ENCODE measurements at places on chromosomes 5 and 9.
A peak's percentile ranks its signal among the peaks of the same experiment; 100 is the strongest.

DNA sequence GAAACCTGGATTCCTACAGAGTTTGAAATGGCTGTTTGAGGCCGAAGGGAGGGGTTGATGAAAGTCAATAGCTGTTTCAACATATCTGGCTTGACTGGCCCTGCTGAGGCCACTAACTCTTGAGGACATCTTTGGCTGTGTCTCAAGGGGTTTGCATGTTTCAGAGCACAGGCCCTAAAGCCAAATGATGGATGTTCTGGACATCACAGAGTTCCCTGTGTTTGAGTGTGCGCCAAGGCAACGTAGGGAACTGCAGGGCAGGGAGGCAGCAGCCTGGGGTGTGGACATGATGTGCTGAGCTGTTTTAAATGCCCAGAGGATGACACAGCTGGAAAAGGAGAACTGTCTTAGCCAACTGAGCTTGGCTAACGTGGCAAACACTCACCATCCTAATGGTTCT, 89.6 kb downstream of the RAPGEF1 start:
- no peak for DNase-seq

GRCh38 chr5:93789173-93790067, 48.0 kb upstream of the POU5F2 start:
- DNase-seq = no peak

DNA sequence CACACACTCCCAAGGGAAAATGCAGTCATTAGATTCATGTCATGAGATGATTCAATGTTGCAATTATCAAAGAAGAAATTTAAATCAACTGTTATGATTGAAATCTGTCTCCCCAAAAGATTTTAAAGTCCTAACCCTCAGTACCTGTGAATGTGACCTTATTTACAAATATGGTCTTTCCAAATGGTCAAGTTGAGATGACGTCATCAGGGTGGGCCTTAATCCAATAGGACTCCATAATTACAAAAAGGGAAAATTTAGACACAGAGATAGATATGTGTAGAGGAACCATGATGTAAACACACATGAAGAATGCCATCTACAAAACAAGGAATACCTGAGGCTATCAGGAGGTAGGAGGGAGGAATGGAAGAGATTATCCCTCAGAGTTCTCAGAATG, 221.1 kb downstream of the ISL1 start:
- no peak for DNase-seq

- no peak for DNase-seq
Observed at GRCh38 chr5:181173027-181173419, 25.6 kb downstream of the OR2V2 start.

- DNase-seq = no peak
Observed at GRCh38 chr5:134451225-134451935, 39.7 kb upstream of the CDKN2AIPNL start.

- no peak for DNase-seq
Observed at GRCh38 chr9:106441283-106441682, 421.7 kb upstream of the ZNF462 start.

GRCh38 chr5:80318212-80318611, 1.6 kb upstream of the SPZ1 start:
- no peak for DNase-seq

DNA sequence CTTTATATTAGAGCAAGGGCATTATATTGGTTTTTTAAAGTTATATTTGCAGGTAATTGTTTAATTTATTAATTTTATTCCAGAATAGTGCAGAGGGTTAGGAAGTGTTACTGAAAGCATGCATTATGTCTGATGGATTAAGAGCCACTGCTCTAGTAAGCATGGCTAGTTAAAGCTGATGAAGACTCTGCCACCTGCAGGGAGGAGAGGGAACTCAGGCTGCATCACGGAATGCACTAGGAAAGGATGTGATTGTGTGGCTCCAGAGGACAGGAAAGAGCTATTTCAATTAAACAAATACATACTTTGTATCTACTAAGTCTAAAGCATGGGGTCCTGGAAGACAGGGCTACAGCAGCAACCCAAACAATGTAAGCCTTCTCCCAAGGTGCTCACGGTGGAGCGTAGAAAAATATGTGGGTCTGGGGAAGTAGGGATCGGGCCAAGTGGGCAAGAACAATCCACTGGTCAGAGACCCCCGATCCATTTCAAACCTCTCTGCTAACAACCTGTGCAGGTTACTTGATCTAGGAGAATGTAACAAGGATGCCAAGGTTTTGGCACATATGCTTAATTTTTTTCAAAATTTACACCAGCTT, 15.3 kb upstream of the GRXCR2 start:
- DNase-seq = no peak

DNA sequence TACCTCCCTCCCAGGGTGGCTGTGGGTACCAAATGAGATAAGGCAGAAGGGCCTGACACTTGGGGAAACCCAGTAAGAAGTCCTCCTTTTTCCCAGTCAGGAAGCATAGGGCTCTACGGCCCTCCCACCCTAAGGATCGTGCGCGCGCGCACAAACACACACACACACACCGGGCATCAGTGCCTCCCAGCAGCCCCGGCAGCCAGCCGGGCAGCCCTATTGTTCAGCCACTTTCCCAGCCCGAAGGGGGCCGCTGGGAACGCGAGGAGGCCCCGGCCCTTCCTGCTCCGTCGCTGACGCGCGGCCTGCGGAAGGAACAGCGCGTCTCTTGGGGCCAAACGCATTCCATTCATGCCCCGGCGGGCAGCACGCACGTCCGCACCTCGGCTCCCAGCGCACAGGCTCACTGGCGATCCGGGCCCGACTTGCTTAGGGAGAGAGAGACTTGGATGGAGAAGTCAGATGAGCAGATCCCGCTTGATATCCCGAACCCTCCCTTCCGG, 22.6 kb downstream of the DUSP1 start:
- peak; percentile 77 for DNase-seq

DNA sequence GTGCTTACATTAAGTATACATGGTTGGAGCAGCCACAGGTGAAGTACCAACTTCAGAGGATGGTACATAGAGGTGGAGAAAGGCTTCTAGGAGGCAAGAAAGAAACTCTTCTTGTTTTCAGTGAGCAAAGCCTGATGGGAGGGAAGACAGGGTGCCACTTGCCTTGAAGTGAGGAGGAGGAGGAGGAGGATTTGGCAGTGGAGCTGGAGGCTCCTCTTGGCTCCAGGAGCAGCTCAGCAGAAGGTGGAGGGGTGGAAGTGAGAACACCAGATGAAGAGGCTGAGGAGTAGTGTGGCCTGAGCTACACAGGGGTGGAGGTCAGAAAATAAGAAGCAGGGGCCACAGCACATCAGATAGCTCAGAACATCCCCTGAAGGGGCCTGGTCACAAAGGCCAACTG, 91.1 kb upstream of the SHISAL2B start:
- DNase-seq = no peak

GRCh38 chr9:72902268-72902667, 50.6 kb downstream of the ALDH1A1 start:
- no peak for DNase-seq

DNA sequence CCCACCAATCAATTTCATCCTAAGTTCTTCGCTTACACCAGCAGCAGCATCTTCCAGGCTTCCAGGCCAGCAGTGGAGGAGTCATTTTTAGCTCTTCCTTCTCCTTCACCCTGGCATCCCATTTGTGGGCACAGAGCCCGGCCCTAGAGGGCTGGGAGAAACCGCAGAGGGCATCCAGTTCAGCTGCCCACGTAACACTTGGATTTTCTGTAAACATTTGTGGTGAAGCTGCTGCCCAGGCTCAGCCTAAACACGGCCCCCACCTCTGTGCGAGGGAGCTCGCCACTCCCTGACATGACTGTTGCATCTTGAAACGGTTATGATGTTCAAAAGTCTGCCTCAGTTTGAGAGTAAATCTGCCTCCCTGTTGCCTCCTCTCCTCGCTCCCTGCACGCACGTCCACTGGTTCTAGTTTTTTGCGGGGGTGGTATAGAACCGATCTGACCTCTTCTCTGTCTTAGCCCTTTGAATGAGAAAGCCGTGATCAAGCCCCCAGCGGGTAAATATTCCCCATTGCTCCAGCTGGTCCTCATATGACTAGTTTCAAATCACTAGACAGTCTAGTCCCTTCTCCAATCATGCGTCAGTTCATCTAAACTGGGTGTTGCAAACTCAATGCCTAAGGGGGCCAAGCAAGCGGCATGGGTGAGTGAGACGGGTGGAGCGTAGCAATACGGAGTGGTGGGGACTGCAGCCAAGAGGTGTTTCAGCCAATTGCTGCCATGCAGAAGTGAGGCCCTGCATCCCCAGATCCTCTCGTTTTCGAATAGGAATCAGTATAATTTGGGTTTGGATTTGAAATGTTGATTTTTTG, 34.9 kb upstream of the N4BP3 start:
- no peak for DNase-seq

DNA sequence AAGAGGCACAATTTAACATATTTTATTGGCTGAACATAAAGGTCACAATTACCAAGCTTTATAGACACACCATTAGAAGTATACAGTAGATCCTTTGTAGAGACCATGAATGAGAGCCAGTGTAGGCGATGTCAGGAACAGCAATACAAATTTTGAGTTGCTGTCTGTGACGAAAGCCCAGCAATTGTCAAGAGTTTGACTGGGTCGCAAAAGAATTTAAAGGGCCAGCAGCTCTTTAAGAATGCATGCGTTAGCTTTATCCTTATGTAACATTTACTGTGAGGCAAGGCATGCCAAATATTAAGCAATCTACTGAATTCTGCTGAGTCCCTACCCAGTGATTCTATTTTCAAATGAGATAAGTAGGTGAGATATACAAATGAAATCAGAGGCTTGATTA, 236.9 kb downstream of the ARRDC3 start:
- no peak for DNase-seq

GRCh38 chr5:100731768-100732167, 171.3 kb downstream of the ST8SIA4 start:
- no peak for DNase-seq

DNA sequence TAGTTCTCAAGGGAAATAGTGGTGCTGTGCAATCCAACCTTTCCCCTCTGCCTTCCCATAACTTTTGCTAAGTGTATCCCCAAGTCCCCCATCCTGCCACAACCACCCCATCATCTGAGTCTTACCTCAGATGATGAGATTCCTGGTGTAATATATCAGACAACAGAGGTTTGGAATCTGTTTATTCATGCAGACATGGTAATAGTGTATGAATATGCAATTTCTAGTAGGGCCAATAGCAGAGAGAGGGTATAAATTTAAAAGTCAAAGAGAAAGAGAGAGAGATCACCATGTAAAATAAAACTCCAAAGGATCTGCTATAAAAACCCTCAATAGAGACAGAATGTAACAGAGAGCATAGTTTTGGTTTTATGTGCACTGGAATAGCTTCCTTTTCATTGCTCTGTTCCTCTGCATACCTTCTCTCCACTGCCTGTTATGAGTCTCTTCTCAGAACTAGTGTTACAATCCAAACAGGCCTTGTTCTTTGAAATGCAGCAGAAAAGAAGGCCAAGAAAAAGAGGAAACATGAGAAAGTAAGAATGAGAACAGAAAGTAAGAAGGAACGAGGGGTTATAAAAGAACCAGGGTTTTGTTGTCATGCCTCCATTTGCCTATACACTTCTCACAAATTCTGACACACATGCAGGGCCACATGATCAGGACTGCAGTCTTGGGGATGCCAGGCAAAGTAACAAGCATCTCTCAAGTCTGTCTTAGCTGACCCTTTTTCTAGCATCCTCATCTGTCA, 278.0 kb downstream of the CETN3 start:
- no peak for DNase-seq

Measured in left forelimb (tissue), 1 donor.